ENCODE measurements at places on chromosomes 6 and 20. TPM values are rescaled to one million over a fixed set of nuclear protein-coding genes. Genes with fewer than 3 reads are reported as not detected.

The NUS1 gene
- 36.5 TPM for total RNA-seq

The ALDH8A1 gene
- 0.86 TPM for total RNA-seq

The ATP6V1G2 gene
- 1.6 TPM for total RNA-seq

- H3K27ac ChIP-seq, result no peak overlapping the region
- DNase-seq, result no peak
- H3K4me3 ChIP-seq, result no peak overlapping the region
- H3K36me3 ChIP-seq, result no peaks in the 10 kb centered on the region
Measured at GRCh38 chr20:19718880-19719279, 39.2 kb upstream of the RIN2 start.

DNA sequence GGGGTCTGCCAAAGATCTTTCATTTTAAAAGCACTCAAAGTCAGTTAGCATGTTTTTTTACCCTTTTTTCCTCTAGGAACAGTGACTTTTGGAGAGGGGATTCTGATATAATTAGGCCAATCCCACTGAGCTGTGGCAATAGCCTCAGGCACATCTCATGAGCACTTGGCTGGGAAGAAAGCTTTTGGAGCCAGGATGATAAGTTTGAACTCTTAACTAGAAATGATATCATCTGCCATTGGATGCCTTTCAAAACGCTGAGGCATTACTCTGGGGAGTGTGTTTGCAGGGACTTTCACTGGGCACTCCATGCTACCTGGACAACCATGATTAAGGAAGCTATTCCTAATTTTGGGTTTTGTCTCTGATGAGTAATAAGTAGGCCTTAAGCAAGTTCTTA is 3.7 kb downstream of the SCGN start:
- no peak overlapping the region for H3K4me3 ChIP-seq
- no peaks in the 10 kb centered on the region for H3K36me3 ChIP-seq
- H3K27me3 ChIP-seq, result peaks cover 44% of the 10 kb centered on the region

DNA sequence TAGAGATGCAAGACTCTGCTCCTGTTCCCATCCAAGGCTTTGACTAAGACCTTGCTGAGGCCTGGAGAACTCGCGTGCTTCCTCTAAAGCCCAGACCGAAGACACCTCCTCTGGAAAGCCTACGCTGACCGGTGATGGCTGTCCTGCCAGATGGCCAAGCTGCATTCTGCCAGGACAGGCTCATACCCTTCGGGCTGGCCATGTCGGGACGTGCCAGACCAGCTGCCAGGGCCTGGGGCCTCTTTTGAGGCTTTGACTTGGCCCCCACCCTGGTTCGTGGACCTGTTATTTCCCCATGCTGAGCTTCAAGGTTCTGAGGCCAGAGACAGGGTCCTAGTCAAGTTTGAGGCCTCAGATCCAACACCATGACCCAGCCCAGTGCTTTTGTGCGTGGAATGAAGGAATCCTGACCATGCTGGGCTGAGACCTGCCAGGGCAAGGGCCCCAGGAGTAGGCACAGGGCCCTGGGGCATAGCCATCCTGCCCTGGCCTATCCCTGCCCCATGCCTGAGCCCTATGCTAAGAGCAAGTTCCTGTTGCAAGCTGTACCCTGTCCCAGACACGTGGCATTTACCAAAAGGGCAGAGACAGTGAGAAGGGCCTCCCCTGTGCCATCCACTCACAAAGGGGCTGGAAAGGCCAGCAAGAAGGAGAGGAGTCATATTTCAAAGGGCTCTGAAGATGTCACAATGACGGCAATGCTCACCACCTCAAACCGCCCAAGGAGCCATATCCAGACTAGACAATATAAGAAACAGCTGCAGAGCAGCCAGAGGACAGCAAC is 42.8 kb downstream of the MRPL14 start:
- H3K36me3 ChIP-seq, result peaks cover 6% of the 10 kb centered on the region
- no peak overlapping the region for H3K27ac ChIP-seq
- no peaks in the 10 kb centered on the region for H3K27me3 ChIP-seq
- H3K4me3 ChIP-seq, result no peak overlapping the region
- DNase-seq, result no peak

- H3K36me3 ChIP-seq, result peaks cover 25% of the 10 kb centered on the region
- H3K27me3 ChIP-seq, result no peaks in the 10 kb centered on the region
- no peak overlapping the region for H3K27ac ChIP-seq
- DNase-seq, result no peak
Measured at GRCh38 chr6:8059129-8059528, 5.1 kb downstream of the BLOC1S5 start.

GRCh38 chr6:137217801-137218472 is 1.2 kb downstream of the IFNGR1 start:
- H3K36me3 ChIP-seq, result peaks cover 3% of the 10 kb centered on the region
- H3K27me3 ChIP-seq, result no peaks in the 10 kb centered on the region
- peak overlapping the region; percentile 75 for H3K4me3 ChIP-seq
- peak; percentile 59 for DNase-seq

- H3K4me3 ChIP-seq, result no peak overlapping the region
- peaks cover 24% of the 10 kb centered on the region for H3K36me3 ChIP-seq
- no peak for DNase-seq
- H3K4me1 ChIP-seq, result peaks cover 4% of the 10 kb centered on the region
- no peaks in the 10 kb centered on the region for H3K27me3 ChIP-seq
Measured at GRCh38 chr20:4779616-4780015, 57.9 kb downstream of the PRND start.

- no peaks in the 10 kb centered on the region for H3K36me3 ChIP-seq
- DNase-seq, result no peak
- H3K27me3 ChIP-seq, result no peaks in the 10 kb centered on the region
- H3K4me1 ChIP-seq, result peaks cover 58% of the 10 kb centered on the region
- no peak overlapping the region for H3K4me3 ChIP-seq
- peak overlapping the region; percentile 28 for H3K27ac ChIP-seq
Measured at GRCh38 chr20:48758206-48758820, 69.5 kb downstream of the PREX1 start.

GRCh38 chr20:17835240-17835933 is 133.2 kb downstream of the SNX5 start:
- H3K36me3 ChIP-seq, result no peaks in the 10 kb centered on the region
- peak overlapping the region; percentile 47 for H3K27ac ChIP-seq
- H3K27me3 ChIP-seq, result no peaks in the 10 kb centered on the region
- no peak for DNase-seq

GRCh38 chr20:57215426-57215825 is 51.0 kb downstream of the BMP7 start:
- no peaks in the 10 kb centered on the region for H3K4me1 ChIP-seq
- no peak overlapping the region for H3K4me3 ChIP-seq
- no peak for DNase-seq
- H3K27ac ChIP-seq, result no peak overlapping the region
- no peaks in the 10 kb centered on the region for H3K36me3 ChIP-seq

- H3K36me3 ChIP-seq, result peaks cover 39% of the 10 kb centered on the region
- no peak overlapping the region for H3K4me3 ChIP-seq
- no peak overlapping the region for H3K27ac ChIP-seq
- H3K4me1 ChIP-seq, result peaks cover 8% of the 10 kb centered on the region
- H3K27me3 ChIP-seq, result no peaks in the 10 kb centered on the region
Measured at GRCh38 chr20:21234806-21235483, 68.2 kb upstream of the XRN2 start.

- H3K4me3 ChIP-seq, result no peak overlapping the region
- H3K4me1 ChIP-seq, result no peaks in the 10 kb centered on the region
- H3K27ac ChIP-seq, result no peak overlapping the region
- no peak for DNase-seq
Measured at GRCh38 chr20:44093249-44093582, 93.8 kb downstream of the JPH2 start.

DNA sequence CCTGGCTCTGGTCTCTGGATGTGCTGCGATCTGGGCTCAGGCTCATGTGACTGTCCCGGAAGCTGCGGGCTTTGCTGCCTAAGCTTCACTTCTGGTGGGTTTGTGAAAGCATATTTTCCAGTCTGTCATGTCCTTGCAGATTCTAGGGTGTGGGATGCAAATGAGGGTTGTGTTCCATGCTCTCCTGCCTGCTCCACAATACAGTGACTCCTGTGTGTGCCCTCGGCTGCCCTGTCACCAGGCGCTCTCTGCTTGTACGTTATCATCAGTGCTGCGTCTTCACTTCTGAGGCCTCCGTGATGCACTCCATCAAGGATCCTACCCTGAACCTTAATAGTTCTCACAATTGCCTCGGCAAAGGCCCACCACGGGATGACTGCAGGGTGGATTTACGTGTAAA is 84.2 kb downstream of the TTLL2 start:
- H3K4me1 ChIP-seq, result no peaks in the 10 kb centered on the region
- no peak overlapping the region for H3K4me3 ChIP-seq
- no peak for DNase-seq
- H3K27me3 ChIP-seq, result no peaks in the 10 kb centered on the region
- no peak overlapping the region for H3K27ac ChIP-seq

- no peaks in the 10 kb centered on the region for H3K36me3 ChIP-seq
- no peak overlapping the region for H3K27ac ChIP-seq
- H3K4me1 ChIP-seq, result no peaks in the 10 kb centered on the region
- H3K4me3 ChIP-seq, result no peak overlapping the region
- DNase-seq, result no peak
- peaks cover 16% of the 10 kb centered on the region for H3K27me3 ChIP-seq
Measured at GRCh38 chr6:43299338-43300293, 1.6 kb downstream of the SLC22A7 start.

DNA sequence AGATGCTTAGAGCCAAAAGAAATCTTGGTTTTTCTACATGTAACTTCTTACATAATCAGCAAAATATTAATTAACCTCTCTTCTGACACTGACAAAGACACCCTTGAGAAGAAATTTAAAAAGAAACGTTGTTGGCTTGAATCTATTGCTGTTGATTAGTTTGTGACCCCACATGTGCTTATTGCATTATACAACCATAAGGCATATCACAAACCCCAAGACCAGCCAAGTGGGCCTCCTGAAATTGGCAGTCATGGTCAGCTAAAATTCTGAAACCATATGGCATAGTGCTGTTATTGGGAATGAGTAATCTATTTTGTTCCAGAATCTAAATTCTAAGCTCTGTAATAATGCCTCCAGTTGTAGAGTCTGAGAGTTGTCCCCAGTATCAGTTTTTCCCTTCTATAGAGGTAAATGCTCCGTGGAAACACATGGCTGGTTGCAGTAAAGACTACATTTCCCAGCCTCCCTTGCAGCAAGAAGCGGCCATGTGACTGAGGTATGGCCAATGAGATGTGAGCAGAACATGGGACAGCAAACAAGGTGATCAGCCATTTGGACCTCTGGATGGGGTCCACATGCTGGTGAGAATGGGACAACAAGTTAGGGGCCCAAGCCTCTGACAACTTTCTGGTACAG is 42.3 kb upstream of the PTPN1 start:
- H3K27ac ChIP-seq, result no peak overlapping the region
- H3K27me3 ChIP-seq, result no peaks in the 10 kb centered on the region
- peaks cover 33% of the 10 kb centered on the region for H3K4me1 ChIP-seq
- DNase-seq, result peak; percentile 52
- H3K4me3 ChIP-seq, result no peak overlapping the region

DNA sequence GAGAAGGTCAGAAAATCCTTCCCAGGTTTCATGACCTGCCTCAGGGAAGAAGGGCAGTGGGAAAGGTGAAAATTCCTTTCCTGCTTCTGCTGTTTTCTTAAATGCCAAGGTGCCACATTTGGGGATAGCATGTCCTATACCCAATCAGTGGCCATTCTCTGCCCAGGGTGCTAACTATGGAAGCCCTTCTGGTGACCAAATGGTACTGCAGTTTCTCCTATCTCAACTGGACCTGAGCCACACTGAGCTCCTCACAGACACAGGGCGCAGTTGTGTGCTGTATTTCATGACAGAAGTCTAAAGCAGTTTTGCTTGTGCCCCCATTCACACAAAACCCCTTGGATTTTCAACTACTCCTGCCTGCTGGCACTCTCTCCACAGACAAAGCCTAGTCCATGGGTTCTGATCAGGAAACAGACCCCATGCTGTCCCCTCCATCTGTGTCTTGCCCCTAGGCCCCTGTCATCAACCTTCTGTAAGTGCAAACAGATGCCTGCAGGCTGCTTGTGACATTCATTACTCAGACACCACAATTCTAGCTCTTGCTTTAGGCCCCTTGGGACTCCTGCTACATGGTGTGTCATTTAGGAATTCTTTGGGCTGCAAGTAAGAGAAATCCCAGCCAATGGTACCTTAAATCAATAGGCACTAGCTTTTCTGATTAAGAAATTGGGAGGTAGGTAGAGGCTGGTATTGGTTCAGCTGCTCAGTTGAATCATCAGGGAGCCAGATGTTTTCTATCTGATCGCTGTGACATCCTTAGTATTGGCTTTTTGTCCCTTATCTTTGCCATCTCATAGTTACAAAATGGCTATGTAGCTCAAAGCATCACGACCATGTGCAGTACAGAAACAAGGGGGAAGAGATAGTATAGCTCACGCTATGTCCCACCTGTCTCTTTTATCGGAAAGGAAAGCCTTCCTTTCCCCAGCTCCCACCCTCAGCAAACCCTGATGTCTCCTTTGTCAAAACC is 147.8 kb downstream of the CD83 start:
- no peak overlapping the region for H3K4me3 ChIP-seq
- no peak for DNase-seq

DNA sequence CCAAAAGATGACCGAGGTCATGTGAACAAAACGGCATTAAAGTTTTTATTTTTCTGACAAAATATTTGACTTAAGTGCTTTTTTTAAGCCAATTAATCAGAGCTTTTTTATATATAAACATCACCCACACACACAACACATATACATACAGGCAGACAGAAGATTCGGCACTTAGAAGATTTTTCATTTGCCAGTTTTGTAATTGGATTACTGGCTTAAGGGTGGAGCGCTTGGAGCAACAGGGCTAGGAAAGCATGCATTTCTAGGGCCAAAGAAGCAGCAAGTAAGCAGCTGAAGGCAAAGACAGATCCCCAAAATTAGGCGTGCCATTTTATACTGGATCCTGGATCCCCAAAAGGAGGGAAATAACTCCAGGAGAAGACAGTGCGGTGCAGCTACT is 30.3 kb downstream of the SAMD5 start:
- H3K36me3 ChIP-seq, result no peaks in the 10 kb centered on the region
- H3K4me3 ChIP-seq, result no peak overlapping the region
- no peak overlapping the region for H3K27ac ChIP-seq
- H3K4me1 ChIP-seq, result no peaks in the 10 kb centered on the region

DNA sequence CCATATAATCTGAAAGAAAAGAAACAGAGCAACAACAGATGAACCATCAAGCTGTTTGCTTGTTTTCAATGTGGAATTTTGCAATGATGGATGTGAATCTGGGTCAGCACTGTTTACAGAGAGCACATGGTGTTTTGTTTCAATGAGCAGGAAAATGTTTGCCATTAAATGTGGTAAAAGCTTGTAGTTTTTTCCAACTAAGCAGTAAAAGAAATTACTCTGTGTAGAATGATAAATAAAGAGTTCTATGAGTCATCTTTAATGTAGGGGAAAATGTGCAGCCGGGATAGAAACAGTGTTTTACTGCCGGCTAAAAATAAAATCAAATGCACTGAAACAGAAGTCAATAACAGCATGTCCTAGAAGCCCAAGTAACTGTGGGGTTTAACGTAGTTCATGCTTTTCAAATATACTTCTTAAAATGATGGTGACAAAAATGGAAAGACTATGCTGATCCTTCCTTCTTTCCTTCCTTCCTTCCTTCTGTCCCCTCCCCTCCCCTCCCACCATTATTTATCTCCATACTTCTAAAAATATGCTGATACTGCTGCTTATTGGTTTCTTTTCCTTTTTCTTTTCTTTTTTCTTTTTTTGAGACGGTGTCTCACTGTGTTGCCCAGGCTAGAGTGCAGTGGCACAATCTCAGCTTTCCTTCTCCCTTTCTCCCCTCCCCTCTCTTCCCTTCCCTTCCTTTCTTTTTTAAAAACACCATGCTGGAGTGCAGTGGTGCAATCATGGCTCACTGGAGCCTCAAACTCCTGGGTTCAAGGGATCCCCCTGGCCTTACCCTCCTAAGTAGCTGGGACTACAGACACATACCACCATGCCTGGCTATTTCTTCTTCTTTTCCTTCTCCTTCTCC is 6.3 kb upstream of the NAA20 start:
- peak overlapping the region; percentile 15 for H3K27ac ChIP-seq
- H3K27me3 ChIP-seq, result no peaks in the 10 kb centered on the region
- H3K4me3 ChIP-seq, result no peak overlapping the region
